Stimulated activated CD4-positive, alpha-beta T cell treated with anti-CD3 and anti-CD28 coated beads, Interleukin-2, amount 100 ng/mL, for 24 hours (primary cell): ENCODE measurements at places on chromosomes 11 and 22.

DNA sequence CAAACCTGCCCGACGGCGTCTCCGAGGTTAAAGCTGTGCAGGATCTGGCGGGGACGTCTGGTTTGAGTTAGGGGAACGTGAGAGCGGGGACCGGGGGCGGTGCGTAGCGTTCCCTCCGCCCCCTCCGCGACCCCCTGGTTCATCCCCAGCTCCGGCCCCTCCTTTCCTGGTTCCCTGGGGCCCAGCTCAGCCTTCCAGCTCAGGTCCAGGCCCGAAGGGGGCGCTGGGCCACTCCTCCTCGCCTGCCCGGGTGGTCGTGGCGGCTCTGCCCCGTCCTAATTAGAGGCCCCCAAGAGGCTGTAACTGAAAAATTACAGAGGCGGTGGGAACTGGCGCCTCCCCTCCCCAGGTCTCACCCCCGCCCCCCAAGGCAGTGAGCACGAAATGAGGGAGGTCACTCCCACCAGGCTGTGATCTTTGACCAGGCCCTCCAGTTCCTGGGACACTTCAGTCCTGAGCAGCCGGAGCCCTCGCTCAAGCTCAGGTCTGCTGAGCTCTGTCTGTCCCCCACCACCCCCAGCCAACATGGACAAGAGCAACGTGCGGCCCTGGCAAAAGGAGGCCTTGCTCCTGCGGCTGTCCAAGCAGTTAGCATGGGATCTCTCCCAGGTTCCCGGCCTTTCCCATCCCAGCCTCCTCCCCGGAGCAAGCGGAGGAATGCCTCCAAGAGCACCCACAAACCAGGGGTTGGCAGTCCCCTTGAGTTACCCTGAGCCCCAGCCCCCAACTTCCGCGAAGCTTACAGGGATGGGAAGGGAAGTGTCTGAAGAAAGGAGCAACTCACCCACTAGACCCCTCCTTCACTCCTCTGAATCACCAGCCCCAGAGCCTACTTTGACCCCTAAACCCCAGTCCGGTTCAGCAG lies 3.3 kb downstream of the CD248 start:
- no peak for DNase-seq

GRCh38 chr11:119511614-119512306 lies 88.8 kb upstream of the THY1 start:
- DNase-seq = no peak

DNA sequence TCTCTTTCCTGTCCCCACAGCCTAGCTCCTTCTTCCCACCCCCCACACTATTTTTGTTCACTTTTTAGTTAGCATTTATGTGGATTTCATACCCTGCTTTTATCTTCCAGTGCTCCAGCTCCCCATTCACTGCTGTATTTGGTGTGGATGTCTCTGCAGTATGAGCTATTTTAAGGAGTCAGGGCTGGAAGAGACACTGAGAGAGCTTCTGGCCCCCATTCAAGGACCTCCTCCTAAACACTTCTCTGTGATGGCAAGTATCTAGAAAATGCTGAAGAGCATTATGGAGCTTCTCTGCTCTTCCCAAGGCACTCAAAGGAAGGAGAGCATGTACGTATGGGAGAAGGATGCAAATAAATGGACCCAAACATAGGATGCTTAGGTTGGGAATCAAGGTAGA lies 79.5 kb downstream of the RAB30 start:
- DNase-seq = no peak

DNA sequence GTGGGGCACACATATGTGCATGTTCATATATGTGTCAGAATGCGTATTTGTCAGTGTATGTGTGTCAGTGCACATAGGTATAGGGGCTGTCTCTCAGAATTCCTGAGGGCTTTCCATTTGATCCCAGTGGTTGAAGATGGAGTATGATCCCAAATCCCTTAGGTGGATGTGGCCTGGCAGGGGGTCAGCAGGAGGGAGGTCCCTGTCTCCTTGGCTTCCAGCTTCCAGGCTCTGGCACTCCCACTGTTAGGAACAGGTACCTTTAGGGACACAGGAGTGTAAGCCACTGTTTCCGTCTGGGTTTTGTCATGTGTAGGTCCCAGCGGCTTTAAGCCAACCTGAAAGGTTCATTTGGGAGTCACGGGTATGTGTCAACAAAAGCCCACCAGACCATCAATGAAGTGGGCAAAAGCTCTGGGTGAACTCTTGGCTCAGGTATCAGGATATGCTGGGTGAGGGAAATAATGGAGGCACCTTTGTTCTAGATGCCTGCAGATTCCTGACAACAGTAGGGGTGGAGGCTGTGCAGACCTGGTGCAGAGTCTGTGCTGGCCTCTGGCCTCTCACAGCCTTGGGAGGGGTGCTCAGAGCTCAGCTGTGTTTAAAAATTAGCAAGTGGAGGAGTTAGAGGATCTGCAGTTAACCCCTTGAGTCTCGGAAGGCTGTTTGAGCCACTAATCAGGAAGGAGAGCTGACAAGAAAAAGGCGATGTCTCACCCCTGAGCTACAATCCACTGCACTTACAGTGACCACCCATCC lies 9.0 kb downstream of the KCNQ1OT1 start:
- DNase-seq = no peak

GRCh38 chr11:17354601-17354991 lies 3.0 kb downstream of the NCR3LG1 start:
- peak; percentile 74 for DNase-seq

- DNase-seq = no peak
Observed at GRCh38 chr22:47249370-47249928, 487.0 kb downstream of the TBC1D22A start.

- no peak for DNase-seq
Observed at GRCh38 chr11:26698224-26698623, 23.6 kb downstream of the SLC5A12 start.

DNA sequence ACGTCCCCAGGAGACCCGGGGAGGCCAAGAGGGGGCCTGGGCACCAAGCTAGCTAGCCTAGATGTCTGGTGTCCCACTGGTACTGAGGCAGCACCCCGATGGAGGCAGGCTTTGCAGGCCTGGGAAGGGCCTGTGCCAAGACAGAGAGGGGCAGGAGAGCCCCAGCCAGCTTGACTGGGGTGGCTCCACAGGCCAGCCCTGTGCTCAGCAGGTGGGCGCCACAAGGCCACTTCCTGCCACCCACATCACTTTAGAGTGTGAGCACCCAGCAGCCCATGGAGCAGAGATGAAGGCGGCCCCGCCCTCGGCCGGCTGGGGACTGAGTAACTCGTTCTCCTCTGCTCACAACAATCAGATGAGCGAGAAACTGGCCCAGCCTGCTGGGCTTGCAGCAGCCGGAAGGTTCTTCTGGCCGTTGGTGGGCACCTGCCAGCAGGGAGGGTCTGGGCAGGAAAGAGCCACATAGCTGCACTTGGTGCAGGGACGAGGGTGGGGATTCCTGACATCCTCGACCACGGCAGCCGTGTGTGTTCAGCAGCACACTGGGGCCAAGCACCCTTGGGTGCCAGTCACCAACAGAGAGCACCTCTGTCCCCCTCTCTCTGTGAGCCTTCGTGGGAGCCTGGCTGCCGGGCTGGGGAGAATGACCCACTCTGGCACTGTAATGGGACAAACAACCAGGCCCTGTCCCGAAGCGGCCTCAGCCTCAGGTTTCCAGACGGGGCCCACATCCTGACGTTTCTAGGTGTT lies 7.6 kb downstream of the OSBPL5 start:
- DNase-seq = no peak

DNA sequence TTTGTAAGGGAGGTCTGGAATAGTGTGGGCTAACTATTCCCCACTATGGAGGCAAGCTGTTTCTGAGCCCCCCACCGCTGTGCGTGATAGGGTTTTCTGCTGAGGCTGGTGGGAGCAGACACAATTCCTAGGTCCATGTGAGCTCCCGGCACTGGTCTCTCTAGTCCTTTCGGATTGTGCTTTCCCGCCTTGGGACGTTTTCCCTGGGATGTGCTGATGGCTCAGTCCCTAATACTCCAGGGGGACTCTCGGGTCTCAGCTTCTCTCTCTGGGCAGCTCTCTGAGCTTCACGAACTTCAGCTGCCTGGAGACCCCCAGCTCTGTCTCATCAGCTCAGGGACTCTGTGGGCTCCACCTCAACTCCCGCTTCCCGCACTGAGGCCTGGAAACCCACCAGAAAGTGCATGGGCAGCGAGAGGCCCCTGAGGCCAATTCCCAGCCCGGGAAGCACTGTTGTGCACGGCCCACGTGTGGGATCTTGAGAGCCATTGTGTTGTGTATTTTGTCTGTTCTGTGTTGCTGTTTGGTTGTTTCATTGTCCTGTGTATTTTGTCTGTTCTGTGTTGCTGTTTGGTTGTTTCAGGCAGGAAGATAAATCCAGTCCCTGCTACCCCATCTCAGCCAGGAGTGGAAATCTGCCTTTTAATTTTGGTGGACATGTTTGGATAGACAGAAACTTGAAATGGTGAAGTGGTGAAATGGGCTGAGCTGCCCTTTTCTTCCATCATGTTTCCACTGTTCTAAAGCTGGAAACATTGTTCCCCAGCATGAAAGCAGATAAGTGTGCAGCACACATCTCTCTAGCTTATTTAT lies 12.7 kb upstream of the TNNT3 start:
- no peak for DNase-seq
